Activated CD4-positive, CD25-positive, alpha-beta regulatory T cell treated with anti-CD3 and anti-CD28 coated beads, Interleukin-2, amount 50 U/mL, for 16 hours (primary cell): ENCODE measurements at places on chromosomes 5 and 9.

- DNase-seq, result no peak
Observed at GRCh38 chr9:124044448-124044847, 32.9 kb downstream of the LHX2 start.

DNA sequence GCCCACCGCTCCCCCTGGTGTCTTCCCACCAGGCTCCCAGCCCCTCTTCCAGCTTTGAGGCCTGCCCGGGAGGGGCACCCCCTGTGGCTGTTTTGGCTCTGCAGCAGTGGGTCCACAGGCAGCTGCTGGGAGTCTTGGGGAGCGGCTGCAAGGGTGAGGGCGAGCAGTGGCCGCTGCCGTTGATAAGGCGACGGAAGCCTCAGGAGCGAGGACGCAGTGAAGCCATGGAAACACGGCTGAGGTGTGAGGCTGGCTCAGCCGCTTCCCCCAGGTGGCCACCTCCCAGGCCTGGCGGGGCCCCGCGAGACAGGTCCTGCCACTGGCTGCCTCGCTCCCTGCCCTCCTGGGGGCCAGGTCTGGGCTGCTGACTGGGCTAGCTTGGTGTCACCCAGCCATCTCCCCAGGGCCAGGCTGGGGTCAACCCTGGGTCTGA, 41.5 kb downstream of the CXXC5 start:
- DNase-seq, result no peak

GRCh38 chr9:17135295-17136160, 688 bp downstream of the CNTLN start:
- no peak for DNase-seq

DNA sequence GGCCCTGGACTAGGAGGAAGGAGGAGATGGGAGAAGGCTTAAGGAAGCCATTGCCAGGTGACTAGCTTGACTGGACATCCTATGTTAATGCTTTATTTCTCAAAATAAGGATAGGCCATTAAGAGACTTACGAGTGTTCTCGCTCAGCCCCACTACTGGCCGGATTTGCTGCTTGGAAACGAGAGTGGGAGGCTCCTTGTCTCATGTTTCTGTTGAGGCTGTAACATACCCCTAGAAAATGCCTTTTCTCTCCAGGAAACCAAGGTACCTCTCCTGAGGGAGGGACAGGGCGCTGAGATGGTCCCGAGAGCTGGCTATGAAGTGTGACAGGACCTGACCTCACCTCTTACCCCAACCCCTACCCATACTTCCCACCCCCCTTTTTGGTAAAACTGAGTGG, 60.0 kb downstream of the RALGPS1 start:
- no peak for DNase-seq

DNA sequence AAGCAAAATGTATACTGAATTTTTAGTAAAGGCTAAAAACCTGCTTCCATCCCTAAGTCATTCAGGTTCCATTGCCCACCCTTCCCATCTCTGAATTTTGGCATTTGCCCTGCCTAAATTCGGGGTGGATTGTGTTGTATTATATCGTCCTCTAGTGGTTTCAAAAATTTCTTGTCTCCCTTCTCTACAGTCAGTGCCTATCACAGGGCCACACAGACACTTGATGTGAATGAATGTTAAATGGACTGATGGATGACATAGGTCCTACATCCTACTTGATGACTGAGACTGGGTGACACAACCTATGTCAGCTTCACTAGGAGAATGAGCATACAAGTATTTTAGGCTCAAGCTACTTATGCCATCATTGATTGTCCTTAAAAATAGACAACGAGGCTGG, 45.6 kb upstream of the SLC30A5 start:
- DNase-seq, result no peak

GRCh38 chr9:26667882-26668281, 224.7 kb downstream of the CAAP1 start:
- DNase-seq, result no peak

DNA sequence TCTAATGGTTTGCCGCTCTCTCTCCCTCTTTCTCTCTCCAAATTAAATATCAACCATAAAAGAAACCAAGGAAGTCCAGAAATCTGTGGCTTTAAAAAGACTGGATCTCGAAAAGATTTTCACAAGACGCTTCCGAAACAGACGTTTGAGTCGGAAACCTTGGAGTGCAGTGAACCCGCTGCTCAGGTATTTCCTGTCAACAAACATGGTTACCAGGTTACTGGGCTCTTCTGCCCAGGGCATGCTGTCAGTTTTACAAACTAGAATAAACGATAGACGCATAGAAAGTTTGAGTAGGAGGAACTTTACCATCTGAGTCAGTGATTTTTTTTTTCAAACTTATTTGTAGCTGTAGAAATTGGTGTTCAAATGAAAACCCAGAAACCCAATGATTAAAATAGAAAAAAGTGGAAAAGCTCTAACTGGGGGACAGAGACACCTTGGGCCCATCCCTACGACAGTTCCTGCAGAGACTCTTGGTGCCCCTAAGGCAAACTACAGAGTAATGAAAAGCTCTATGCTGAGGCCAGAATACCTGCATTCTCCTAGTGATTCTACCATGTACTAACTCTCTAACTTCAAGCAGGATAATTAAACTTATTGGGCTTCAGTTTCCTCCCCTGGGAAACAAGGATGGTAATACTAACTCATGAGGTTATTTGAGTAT, 90.0 kb downstream of the DOCK8 start:
- DNase-seq, result no peak

DNA sequence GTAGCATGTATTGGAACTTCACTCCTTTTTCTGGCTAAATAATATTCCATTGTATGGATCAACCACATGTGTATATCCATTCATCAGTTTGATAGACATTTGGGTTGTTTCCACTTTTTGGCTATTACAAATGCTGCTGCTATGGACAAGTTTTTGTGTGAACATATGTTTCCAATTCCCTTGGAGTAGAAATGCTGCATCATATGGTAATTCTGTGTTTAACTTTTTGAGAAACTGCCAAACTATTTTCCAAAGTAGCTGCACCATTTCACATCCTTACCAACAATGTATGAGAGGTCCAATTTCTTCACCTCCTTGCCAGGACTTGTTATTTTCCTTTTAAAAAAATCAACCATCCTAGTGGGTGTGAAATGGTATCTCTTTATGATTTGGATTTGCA, 8.4 kb downstream of the FRRS1L start:
- no peak for DNase-seq

DNA sequence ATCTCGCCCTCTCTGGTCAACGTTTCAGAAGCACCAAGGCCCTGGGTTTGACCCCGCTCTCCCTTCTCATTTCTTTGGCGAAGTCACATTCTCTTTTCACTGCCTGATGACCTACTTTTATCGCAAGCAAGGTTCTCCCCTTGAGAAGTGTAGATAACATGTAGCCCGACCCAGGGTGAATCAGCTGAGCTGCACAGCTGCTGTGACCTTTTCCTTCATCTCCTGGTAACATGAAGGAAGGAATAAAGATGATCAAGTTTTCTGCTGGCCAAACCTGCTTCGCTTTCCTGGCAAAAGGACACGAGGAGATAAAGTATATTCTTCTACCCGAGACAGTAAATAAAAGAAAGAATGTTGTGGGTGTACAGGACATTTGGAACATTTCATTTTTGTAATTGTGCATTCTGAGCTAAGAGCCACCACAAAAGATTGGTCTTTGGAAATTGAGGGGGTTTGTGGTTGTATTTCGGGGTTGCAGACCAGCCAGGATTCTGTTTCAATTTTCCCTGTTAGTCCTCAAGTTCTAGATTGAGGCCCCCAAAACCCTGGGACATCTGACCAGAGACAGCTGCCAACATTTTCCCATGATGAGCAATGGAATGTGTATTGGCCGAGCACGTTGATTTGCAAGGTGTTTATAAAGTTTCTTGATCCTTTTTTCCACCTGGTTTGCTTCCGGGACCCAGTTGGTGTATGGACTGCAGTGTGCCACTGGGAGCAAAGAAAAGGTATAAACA, 155.1 kb upstream of the ZNF462 start:
- DNase-seq, result no peak

DNA sequence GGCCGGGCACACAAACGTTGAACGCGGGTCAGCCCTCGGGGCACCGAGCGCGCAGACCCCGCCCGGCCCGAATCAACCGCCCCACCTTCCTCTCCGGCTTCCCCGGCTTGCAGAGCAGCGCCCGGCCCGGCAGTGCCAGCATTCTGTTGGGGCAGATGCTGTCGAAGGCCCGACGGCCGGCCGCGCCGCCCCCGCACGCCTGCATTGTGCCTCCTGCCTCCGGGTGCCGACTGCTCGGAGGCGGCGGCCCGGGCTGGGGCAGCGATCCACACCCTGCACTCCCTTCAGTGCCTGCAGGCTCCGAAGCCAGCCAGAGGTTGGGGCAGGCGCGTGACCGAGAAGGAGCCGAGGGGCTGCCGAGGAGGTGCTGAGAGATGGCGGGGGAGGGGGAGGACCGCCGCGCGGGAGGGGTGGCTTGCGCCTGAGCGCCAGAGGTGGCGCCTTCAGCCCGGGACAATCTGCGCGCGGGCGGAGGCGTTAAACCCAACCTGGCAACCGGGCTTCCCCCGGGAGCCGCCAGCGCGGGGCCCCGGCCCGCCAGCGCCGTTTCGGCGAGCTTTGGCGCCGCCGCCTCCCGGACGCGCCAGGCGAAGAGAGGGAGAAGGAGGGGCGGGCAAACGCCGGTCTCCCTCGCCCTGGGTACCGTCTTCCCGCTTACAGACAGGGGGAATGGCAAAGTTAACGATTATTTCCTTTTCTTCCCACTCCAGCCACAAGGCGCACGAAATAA, at the start of gene MCIDAS:
TSS of gene MCIDAS (minus strand) at position 382 of the 730 bp plus-strand sequence. CDS start at position 205, 177 bp downstream.
- no peak for DNase-seq

DNA sequence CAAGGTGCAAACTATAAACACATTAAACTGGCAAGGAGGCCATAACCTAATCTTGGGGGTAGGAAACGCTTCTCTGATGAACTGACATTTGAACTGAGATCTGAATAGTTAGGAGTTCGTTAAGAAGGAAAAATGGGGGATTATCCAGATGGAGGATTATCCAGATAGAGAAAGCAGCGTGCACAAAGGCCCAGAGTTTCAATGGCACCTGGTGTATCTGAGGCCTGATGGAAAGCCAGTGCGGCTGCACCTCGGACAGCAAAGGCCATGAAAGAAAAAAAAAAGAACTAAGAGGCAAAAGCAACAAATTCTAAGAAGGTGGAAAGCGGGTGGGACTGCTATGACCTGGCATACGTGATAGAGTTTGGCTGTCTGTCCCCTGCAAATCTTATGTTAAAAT, 13.0 kb upstream of the CTNNAL1 start:
- no peak for DNase-seq

GRCh38 chr5:147375151-147375550, 134.7 kb downstream of the DPYSL3 start:
- no peak for DNase-seq

- DNase-seq, result no peak
Observed at GRCh38 chr9:77569335-77569734, 78.8 kb downstream of the GNA14 start.

- no peak for DNase-seq
Observed at GRCh38 chr9:84379740-84380139, 39.2 kb upstream of the SLC28A3 start.

GRCh38 chr9:89080193-89080592, 88.9 kb downstream of the S1PR3 start:
- no peak for DNase-seq
